ENCODE measurements at places on chromosomes 2 and 18.

- DNase-seq = no peak
These were observed 2.5 kb downstream of the GALNT5 start for GRCh38 chr2:157259960-157260359.

GRCh38 chr2:113966832-113967231 is 76.9 kb downstream of the ACTR3 start:
- DNase-seq = no peak

DNA sequence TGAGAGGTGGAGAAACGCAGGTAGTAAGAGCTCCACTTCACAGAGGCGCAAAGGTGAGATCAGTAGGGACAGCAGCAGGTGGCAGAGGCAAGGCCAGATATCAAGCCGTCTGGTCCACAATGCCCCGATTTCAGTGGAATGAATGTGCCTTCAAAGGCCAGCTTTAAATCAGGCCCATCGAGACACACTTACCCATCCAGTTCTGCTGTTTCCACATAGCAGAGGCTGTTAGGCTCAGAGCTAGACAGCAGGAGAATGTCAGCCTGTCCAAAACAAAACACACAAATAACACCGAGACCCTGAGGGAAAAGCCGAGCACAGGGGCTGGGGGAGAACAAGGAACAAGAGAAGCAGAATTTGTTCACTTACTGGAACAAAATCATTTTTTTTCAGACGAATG is 75.8 kb upstream of the NARS1 start:
- no peak for DNase-seq

GRCh38 chr2:3657881-3658280 is at the start of gene ALLC:
ALLC (plus strand) TSS chr2:3658200; CDS start chr2:3671158, 12,958 bp downstream.
- no peak for DNase-seq

- no peak for DNase-seq
These were observed 489.9 kb downstream of the NYAP2 start for GRCh38 chr2:225889452-225889851.

- DNase-seq = no peak
These were observed 38.1 kb downstream of the RPL37A start for GRCh38 chr2:216536734-216537210.

DNA sequence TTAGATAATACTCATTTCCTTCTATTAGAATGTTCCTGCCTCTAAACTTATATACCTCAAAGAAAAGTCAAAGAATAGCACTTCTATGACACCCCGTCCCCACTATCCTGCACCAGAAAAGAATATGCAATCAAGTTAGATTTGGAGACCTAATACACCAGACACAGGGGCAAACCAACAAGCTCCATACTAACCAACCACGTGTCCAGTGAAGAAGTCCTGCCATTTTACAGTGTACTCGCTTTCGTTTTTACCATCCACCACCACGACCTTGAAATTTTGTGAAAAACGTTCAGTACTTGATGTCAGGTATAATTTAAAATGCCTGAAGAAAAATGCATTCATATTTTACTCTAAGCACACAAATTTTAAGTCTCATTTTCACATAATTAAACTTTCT is 19.1 kb downstream of the ADAM17 start:
- no peak for DNase-seq

DNA sequence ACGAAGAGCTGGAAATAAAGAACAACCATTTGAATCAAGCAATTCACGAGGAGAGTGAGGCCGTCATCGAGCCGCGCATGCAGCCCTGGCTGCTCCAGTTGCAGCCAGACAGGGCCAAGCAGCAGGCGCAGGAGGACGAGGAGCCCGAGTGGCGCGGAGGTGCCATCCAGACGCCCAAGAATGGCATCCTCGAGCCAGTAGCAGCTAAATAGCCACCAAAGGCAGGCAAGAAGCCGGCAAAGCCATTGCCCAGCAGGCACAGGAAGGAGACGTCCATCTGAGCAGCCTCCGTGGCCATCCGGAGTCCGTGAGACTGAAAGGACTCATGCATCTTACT is 8.9 kb upstream of the CHST10 start:
- no peak for DNase-seq

DNA sequence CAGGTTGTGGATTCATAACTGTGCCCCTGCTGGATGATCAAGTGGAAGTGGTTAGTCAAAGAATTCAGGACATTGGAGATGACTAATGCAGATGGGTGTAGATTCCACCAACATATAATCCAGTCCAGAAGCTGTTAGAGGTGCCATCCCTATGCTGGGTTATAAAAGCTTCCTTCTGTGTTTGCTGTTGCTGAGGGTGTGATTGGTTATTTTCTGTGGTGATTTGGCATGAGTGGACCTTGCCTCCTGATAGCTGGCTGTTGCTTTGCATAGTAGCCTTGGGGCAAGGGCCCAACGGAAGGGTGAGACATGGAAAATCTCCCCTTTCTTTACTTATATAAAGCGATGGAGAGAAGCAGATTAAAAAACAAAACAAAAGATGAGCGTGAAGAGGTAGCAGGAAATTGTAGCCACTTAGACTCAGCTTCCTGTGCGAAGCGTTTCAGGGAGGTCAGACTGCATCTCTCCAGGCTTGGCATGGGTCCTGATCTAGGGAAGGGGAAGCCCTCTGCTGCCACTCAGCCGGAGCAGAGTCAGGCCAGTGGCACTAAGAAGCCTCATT is 190.4 kb downstream of the FMNL2 start:
- no peak for DNase-seq

- no peak for DNase-seq
These were observed 454.5 kb downstream of the FBXO15 start for GRCh38 chr18:73693091-73693490.

DNA sequence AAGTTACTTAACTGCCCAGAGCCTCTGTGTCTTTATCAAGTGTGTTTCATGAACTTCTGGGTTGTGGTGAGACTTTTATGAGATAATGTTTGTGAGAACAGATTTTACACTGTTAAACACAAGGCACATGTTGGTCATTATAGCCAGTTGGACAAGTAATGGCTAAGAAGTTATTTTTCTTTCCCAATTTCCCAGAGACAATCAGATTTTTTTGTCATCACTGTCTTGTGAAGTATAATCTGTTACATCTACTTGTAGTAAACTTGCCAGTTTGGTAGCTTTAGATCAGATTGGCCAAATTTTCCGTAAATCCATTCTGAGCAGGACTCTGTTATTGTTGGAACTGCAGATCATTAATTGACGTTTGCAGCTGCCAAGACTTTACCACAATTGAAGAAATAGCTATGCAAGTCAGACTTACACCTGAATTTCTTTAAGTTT is 838.8 kb downstream of the SLC4A3 start:
- no peak for DNase-seq

- DNase-seq = no peak
These were observed 16.5 kb upstream of the NDUFV2 start for GRCh38 chr18:9086015-9086414.

DNA sequence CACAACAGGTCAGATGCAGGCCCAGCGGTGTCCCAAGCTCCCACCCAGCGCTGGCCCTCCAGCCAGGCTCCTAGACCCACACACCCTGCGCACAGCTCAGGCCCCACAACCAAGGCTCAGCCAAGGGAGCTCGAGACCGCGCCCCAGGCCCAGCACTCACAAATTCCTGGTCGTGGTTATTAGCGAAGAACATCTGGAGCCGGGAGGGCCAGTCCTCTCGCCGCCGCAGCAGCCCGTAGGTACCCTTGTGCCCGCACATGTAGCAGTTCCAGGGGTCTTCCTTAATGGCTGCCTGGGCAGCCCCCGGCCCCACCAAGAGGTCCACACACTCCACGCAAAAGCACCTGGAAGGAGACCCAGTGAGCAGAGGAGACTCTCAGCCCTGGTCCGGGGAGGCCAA is 75.6 kb upstream of the POMC start:
- DNase-seq = no peak

GRCh38 chr18:23336101-23336500 is 117.0 kb upstream of the RIOK3 start:
- DNase-seq = no peak

GRCh38 chr2:145360129-145360790 is 840.3 kb upstream of the ZEB2 start:
- DNase-seq = no peak

GRCh38 chr2:58796239-58796910 is 555.2 kb upstream of the FANCL start:
- DNase-seq = no peak

DNA sequence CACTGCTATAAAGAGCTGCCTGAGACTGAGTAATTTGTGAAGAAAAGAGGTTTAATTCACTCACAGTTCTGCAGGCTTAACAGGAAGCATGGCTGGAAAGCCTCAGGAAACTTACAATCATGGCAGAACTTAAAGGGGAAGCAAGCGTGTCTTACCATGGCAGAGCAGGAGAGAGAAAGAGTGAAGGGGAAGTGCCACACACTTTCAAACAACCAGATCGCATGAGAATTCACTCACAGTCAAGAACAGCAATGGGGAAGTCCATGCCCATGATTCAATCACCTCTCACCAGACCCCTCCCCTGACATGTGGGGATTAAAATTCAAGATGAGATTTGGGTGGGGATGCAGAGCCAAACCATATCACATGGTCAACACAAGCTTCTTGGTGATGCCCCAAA is 34.7 kb upstream of the CDK5R2 start:
- no peak for DNase-seq

- DNase-seq = no peak
These were observed 210.9 kb downstream of the PID1 start for GRCh38 chr2:229060147-229060546.

DNA sequence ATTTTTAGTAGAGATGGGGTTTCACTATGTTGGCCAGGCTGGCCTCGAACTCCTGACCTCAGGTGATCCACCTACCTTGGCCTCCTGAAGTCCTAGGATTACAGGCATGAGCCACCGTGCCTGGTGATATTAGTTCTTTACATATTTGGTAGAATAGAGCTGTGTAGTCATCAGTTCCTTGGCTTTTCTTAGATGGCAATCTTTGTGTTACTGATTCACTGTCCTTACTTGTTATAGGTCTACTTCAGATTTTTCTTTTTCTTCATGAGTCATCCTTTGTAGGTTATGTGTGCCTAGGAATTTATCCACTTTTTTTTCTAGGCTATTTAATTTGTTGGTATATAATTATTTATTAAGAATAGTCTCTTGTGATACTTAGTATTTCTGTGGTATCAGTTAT is 30.3 kb upstream of the ZSWIM2 start:
- DNase-seq = no peak

- no peak for DNase-seq
These were observed 5.8 kb upstream of the DTYMK start for GRCh38 chr2:241692448-241692847.

- DNase-seq = no peak
These were observed 32.0 kb downstream of the DNAH6 start for GRCh38 chr2:84548303-84548702.

DNA sequence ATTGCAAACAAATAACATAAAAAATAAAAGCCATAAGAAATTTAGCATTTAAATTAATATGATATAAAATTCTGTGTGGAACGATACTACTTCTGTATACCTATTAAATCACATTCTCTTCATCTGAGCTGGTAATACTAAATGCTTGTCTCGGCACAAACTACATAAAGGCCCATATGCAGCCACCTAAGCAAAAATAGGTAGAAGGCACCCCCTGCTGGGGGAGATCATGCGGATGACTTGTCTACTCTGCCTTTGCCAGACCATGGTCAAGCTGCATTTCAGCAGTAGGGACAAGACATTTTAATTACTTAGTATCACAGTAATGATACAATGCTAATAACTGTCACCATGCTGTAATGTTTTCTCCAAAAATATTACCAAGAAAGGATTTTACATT is 108.0 kb downstream of the CDH19 start:
- no peak for DNase-seq

DNA sequence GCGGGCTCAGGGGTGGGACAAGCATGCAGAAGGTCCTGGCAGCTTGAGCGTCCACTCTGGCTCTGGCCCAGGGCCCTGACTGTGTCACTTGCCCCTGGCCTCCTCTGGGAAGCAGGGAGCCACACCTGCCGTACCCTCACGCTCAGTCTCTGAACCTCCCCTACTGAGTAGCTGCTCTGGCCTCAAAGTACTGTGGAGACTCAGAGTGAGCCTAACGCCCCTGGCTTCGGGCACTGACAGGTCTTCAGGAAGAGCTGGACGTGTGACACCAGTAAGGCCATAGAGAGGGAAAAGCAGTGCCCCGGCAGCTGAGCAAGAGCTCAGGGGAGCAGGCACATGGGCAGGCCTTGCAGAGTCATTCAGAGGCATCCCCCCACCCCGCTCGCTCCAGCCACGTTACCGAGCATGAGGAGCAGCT is 73.3 kb downstream of the SFXN5 start:
- DNase-seq = no peak

GRCh38 chr18:58911766-58912165 is 47.1 kb downstream of the ZNF532 start:
- no peak for DNase-seq

DNA sequence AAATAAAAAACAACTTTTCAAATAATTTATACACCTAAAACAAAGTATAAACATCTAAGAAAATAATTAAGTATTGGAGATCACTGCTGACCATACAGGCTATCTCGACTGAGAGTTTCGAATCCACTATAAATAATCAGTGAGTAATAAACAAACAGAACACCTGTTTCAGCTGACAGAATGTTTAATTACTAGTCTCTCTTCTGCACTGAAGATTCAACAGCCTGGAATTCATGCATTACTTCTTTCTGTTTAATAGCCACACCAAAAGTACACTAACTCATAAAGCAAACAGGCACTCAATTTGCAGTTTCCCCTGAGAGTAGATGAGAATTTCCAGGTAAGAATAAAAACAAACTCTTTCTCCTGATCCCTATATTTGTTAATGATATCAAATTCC is 138.5 kb downstream of the RBMS1 start:
- DNase-seq = no peak

- peak; percentile 15 for DNase-seq
These were observed 10.7 kb downstream of the RPL31 start for GRCh38 chr2:101012706-101013181.

- no peak for DNase-seq
These were observed 113.6 kb downstream of the CELF4 start for GRCh38 chr18:37452015-37452414.

- no peak for DNase-seq
These were observed 155.8 kb downstream of the PTPRM start for GRCh38 chr18:7722955-7723354.

- no peak for DNase-seq
These were observed 170.5 kb downstream of the CELF4 start for GRCh38 chr18:37395138-37395537.

GRCh38 chr18:23870676-23871380 is 143.7 kb upstream of the TTC39C start:
- no peak for DNase-seq

GRCh38 chr2:235529621-235530020 is 35.8 kb downstream of the AGAP1 start:
- DNase-seq = no peak

GRCh38 chr2:168216351-168217005 is 30.9 kb downstream of the STK39 start:
- DNase-seq = no peak

Data from stimulated activated CD8-positive, alpha-beta memory T cell treated with anti-CD3 and anti-CD28 coated beads, Interleukin-12 subunit alpha, Interleukin-12 subunit beta, amount 100 ng/mL, for 1 hour (primary cell).